ENCODE measurements at places on chromosomes 4 and X.

- no peak for DNase-seq
Observed at GRCh38 chr4:142278663-142279062, 567.4 kb downstream of the INPP4B start.

GRCh38 chr4:66376396-66376795 lies 706.1 kb upstream of the EPHA5 start:
- no peak for DNase-seq

DNA sequence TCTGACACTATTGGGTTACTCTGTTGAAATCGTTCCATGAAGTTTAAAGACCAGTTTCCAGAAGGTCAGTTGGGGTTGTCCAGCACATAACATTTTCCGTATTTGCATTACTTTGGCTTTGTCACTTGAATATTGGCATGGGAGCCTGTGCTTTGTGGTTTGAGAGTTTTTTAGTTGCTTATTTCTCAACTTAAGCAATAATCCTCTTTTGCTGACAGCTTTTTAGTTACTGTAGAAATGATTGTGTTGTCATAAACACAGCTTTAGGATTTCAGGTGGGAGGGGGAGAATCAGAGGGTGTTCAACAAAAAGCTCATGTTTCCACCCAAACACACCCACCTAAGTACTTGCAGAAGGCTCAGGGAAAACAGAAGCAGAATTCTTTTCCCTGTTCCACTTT lies 210.7 kb upstream of the TLL1 start:
- no peak for DNase-seq

DNA sequence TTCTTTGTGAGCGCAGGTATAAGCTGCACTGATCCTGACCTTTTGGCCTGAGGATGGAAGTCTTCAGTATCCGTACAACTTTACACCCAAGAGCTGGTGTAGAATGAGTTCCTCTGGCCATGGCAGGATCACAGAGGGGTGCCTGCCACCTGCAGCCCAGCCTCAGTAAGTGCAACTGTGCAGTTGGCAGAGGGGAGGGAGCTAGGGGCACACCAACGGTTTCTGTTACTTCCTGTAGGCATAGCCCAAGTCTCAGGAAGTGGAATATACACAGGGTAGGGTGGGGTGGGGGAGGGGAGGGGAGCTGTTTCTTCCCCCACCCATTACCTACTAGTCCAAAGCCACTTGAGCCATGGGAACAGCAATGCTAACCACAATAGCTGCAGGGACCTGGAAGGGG lies 85.4 kb upstream of the GBA3 start:
- no peak for DNase-seq

- DNase-seq, result no peak
Observed at GRCh38 chr4:112518675-112519074, 2.7 kb upstream of the NEUROG2 start.

GRCh38 chrX:132219343-132219768 lies at the start of gene RAP2C:
Gene RAP2C, minus strand, starts transcription at chrX:132219447. Its CDS starts 2,179 bp downstream, at chrX:132217268.
- DNase-seq, result peak; percentile 37

- no peak for DNase-seq
Observed at GRCh38 chrX:137278825-137279224, 245.0 kb upstream of the GPR101 start.

DNA sequence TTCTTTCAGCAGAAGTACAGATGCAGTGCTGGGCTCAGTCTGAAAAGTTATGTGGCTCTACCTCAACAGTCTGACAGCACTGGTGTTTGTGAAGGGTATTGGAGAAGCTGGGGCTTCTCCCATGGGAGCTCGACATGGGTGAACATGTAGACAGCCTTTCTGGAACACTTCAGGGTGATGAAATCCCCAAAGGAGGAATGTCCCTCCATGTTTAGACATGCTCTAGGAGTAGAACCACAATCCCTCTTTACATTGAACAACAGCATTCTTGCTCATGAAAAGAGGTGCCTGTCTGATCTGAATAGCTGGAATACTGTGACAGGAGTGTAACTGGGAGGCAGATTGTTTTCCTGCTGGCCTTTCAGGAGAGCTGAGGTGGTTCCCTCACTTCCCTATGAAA lies 53.8 kb upstream of the NAP1L2 start:
- DNase-seq, result no peak

DNA sequence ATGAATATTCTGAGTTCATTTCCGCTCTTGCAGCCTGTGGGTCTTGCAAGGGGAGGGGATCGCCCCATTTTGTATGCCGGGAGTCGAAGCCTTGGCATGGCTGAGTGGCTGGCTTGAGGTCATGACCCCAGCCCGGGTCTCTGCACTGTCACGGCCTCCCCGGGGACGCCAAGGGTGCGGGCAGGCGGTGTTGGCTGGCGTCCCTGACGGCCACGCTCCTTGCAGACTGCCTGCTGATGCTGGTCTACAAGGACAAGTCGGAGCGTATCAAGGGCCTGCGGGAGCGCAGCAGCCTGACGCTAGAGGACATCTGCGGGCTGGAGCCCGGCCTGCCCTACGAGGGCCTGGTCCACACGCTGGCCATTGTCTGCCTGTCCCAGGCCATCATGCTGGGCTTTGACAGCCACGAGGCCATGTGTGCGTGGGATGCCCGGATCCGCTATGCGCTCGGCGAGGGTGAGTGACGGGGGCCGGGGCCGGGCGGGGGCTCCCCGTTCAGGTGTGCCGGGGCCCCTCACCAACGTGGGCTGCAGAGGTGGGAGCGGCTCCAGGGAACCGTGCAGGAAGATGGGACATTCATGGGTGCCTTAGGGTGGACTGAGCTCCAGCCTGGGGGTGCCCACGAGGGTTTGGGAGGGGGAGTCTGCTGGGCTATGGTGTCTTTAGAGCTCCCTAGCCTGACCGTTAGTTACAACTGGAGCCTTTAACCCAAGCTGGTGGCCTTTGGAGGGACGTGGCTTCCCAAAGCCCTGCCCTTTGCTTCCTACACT lies 10.3 kb downstream of the DOK7 start:
- no peak for DNase-seq

- DNase-seq, result no peak
Observed at GRCh38 chr4:154073107-154073822, 284.4 kb upstream of the SFRP2 start.

DNA sequence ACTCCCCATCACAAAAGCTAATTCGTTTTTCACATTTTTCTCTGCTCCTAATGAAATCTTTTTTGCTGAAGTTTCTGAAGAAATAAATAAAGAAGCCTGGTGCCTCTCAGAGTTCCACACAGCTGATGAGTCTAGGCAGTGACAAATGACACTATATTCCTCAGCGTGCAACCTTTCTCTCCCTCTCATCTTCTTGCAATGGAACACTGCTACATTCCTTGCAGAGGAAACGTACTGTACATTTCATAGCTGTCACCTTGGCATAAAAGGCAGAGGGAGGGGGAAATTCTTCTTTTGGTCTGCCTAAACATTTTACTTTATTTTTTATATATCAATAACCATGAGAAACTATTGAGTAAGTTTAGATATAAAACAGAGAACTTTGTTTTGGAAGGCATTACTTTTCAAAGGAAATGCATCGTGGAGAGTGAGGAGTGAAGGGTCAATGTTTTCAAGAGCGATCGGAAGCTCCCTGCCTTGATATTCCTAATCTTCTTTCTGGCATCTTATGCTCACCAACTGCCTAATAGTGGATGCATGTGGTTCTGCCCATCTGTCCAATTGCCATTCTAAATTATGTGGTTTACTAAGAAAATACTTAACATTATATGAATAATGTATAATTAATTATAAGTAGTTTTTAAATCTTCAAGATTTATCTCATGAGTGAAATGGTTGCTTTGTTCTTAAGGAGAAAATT lies 29.4 kb downstream of the SNCA start:
- DNase-seq, result no peak

- peak; percentile 17 for DNase-seq
Observed at GRCh38 chrX:19889582-19890342, 2.4 kb upstream of the SH3KBP1 start.

- DNase-seq, result no peak
Observed at GRCh38 chrX:66872771-66873170, 233.9 kb upstream of the EDA2R start.

DNA sequence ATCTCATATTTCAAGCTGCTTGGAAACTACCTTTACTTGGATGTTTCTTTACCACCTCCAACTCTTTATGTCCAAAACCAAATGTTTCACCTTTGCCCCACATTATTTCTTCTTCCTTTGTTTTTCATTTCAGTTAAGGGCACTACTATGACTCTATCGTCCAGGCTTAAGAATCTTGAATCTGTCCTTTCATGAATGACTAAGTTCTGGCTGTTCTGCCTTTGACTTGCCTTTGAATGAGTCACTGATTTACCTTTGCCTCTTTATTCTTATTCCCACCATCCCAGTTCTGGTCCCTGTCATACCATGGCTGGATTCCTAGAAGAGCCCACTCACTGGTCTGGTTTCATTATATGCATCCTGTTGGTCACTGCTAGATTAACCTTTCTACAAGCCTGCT lies 30.6 kb upstream of the PLAC1 start:
- DNase-seq, result no peak

DNA sequence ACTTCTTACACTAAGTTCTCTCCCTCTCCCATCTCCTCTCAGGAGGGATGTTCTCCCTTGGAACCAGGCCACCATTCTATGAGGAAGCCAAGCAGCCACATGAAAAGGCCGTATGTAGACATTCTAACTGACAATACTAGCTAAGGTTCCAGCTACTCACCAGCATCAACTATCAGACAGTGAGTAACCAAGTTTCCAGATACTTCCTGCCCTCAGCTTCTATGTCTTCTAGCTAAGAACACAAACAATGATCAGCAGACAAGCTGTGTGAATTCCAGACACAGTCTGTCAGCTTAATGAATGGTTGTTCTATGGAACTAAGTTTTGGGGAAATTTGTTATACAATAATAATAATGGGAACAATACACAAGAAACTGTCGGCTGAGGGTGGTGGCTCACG lies 50.8 kb downstream of the SMIM14 start:
- DNase-seq, result no peak

DNA sequence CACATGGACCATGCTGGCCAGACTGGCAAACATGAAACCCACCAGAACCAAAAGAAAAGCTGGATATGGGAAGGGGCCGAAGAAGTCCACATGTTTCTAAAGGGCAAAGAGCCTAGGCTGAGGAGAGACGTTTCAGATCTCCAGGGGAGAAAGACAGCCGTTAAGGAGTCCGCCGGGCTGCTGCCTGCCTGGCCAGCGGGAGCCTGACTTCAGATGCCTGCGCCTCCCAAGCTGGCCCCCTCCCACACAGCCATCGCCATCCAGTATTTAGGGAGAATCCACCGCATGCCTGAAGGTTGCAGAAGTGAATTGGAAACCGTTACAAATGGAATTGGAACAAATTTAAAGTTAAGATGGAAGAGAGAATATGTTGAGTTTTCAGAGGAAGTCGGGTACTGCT lies 2.9 kb downstream of the TBL1X start:
- DNase-seq, result no peak

DNA sequence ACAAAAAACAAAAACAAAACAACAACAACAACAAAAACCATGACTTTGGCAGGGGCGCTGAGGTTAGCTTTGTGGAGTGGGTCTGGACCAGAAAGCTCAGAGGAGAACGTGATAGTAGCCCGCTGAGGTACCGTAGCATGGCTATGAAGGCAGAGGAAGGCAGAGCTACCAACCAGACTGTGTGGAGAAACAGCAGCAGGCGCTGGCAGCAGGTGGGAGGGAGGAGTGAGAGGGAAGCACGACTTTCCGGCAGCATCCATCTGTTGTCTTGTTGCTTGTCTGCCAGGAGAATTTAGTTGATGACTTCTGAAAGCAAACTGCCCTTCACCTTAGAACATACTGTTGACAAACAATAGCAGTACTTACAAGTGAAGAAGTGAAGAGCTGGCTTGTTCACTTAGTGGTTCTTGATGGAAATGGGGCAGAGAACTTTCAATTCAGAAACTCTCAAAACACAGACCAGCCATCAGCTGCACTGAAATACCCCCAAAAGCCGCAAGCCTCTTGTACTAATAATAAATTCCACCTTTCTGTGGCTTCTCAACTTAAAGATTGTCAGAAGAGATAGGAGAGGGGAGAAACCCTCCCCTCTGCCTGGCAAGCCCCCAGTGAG lies 447.2 kb downstream of the SLITRK2 start:
- no peak for DNase-seq

DNA sequence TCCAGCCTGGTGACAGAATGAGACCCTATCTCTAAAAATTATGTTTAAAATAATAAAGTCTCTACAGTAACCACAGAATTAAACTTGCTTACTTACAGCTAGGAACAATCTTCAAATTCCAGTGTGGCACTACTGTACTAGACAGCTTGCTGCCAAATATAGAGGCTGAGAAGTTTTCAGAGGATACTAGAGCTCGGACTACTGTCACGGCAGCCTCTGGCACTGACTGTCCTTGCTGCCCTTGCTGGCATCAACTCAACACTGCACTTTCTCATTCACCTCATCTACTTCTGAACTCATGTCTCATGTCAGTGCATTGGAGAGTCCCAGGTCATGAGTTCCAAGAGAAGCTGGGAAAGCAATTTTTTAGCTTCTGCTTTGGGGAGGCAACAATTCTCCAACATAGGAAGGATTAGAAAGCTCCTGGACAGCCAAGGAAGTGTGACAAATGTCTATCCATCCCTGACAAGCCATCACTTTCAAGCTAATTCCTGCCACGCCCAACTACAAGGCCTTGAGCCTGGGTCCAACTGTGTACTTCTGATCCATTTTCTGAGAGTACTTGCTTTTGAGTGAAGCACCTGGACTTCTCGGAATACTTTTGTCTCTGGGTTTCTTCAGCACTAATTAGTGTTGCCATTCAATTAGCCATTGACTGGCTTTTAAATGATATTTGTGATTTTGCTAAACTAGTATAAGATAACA lies 98.6 kb upstream of the NR3C2 start:
- no peak for DNase-seq

DNA sequence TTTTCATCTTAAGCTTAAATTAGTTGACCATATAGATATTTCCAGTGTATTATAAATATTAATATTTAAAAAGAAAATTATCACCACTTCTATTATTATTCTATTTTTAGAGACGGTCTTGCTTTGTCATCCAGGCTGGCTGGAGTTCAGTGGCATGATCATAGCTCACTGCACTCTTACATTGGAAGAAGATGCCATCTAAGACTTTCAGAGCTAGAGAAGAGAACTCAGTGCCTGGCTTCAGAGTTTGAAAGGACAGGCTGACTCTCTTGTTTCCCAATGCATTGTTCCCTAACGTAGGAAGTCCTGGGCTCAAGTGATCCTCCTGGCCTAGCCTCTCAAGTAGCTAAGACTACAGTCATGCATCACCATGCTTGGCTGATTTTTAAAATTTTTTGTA lies 75.9 kb downstream of the FIP1L1 start:
- no peak for DNase-seq

DNA sequence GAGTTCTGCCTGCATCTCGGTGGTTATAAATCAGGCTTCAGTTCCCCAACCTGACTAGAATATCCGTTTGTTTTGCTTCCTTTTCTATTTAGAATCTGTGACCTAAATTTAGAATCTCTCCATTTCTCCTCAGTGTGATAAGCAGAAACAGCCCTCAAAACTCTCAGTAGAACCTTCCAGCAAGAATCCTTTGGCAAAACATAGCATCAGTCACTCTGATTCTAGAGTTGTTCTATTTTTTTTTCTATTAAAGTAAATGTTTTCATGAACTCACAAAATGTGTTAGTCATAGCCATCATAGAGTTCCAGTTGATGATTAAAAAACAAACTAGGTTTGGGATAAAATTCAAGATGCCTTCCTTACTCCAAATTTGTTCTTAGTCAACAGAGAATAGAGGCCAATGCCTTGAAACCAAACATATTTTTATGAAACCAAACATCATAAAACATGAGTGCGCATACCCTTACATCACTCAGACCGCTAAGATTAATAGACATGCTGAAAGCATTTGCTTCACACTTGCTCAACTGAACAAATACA lies 13.2 kb upstream of the C1QTNF7 start:
- DNase-seq, result no peak

GRCh38 chr4:163382178-163382869 lies 38.6 kb downstream of the NPY5R start:
- no peak for DNase-seq

GRCh38 chr4:159779716-159780115 lies 676.8 kb downstream of the RAPGEF2 start:
- DNase-seq, result no peak

All from T-helper 17 cell (primary cell).